ENCODE measurements at places on chromosomes 12 and 14.

- no peak for DNase-seq
Measured at GRCh38 chr12:110424237-110424636, 20.7 kb upstream of the ANAPC7 start.

GRCh38 chr12:24845615-24846014 lies 103.3 kb downstream of the BCAT1 start:
- DNase-seq, result no peak

DNA sequence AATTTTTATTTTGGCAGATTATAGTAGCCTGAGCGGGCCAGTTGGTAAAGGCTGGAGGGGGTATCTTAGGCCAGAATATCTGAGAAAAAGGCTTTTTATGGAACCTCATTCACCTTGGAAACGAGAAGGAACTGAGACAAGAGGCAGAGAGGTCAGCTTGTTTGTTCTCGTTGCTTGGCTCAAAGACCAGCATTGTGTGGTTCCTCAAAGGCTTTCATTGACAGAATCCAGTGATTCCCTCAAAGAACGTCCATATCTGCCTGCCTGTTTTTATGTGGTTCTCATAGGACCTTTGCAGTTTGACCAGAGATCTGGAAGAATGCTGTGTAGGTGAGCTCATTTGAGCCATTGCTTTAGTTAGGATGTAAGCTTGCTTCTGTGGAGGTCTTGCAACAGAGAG lies 117.3 kb downstream of the CFAP54 start:
- DNase-seq, result no peak

DNA sequence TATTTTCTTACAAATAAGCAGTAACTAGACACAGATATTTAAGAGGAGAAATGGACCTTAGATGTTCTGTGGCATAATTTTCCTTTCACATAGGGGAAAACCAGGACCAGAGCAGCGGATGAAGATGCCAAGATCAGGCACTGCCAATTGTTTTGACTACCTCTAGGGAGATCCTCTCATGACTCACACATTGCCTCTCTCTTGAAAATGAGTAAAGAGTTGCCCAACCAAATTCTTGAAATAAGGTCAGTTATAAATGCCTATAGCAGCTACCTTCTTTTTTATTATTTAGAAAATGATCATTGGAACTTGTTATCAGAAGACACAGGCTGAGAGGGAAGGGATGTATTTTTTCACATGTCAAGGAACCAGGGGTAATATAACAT lies 263.4 kb upstream of the PLEKHG7 start:
- no peak for DNase-seq

DNA sequence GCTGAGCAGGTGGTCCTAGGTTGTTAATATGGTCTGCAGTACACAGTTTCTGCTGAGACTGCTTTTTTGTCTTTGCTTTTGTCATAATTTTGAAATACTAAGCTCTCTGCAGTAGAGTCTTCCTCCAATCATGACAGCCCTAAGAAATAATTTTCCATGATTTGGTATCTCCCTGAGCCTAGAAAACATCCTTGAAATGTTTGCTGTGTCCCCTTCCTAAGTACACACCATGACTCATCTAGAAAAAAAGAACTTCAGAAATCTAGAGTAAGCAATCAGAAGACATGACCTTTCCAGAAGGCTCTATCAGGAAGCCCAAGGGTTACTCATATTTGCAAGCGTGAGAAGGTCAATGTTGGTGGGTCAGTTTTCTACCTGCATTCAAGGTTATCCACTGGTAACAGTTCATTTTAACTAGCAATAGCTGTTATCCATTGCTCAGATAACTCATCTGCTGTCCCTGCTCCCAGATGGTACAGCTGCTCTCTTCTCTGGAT lies 16.4 kb downstream of the DAD1 start:
- no peak for DNase-seq

DNA sequence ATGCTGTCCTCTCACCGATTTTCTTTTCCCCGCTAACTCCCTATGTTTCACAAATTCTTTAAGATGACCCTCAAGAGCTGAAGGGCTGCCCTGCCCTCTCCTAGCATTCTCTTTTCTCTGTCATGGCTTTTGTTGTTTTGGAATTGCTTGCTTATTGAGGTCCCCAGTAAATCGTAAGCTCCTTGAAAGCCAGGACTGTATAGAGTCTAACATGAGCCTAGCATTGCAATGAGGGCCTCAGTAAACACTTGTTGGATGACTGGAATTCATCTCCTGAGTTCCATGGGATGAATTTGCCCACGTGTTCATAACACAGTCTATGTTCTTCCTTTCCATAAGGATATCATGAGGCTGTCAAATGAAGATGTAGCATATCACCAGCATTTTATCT lies 92.2 kb downstream of the APAF1 start:
- DNase-seq, result no peak

DNA sequence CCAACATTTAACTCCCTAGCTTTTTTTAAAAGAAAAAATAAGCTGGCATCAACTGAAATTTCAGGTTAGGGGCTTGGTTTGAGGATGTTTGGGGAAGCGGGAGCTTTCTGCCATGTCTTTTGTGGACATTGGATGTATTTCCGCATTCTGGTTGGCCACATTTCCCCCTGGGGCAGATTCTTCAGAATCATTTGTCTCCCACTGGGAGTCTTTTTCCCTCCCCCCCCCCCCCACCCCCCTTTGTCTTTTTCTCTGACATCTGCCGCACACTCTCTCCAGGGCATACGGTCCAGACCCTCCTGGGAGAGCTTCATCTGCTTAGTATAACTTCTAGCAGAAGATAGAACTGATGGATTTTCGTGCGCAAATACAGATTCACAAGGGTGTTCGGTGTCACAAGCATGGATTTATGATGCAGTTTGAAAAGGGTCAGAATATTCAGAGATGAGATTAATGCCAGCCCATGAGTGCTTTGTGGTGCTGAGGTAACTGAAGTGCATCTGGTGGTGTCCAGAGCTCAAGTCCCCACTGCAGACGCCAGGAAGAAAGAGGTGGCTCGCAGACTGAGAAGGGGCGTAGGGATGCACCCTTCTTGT lies 40.2 kb downstream of the ETV6 start:
- no peak for DNase-seq
